Heart right ventricle (tissue), 16 donors: ENCODE measurements at places on chromosomes 16 and 17. TPM values are rescaled to one million over a fixed set of nuclear protein-coding genes. Genes with fewer than 3 reads are reported as not detected.

- peak; percentile 32 for DNase-seq
These were observed 73.3 kb downstream of the XYLT1 start for GRCh38 chr16:17397499-17397891.

DNA sequence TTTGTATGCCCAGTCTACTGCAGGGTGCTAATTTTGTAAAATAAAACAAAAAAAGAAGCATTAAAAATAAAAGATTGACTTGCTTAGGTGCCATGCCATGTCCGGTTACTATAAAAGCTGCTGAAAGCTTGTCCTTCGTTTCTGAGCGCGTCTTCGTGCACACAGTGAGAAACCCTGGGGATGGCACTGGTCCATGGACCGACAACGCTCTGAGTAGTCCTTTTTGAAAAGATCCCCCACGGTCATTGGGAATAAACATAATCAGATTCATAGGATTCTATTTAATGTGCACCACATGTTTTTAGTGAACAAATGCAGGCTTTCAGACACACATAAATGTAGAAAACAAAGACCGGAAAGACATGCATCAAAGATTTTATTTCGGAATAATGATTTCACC, 146.3 kb downstream of the XYLT1 start:
- no peak for DNase-seq

- DNase-seq: no peak
These were observed 213.3 kb downstream of the MRTFB start for GRCh38 chr16:14284371-14284770.

Gene ZNF207
- 68.4 TPM for total RNA-seq

Gene CA5A
- not detected for total RNA-seq

GRCh38 chr16:4339909-4340308, 11.2 kb downstream of the PAM16 start:
- DNase-seq: peak; percentile 70

DNA sequence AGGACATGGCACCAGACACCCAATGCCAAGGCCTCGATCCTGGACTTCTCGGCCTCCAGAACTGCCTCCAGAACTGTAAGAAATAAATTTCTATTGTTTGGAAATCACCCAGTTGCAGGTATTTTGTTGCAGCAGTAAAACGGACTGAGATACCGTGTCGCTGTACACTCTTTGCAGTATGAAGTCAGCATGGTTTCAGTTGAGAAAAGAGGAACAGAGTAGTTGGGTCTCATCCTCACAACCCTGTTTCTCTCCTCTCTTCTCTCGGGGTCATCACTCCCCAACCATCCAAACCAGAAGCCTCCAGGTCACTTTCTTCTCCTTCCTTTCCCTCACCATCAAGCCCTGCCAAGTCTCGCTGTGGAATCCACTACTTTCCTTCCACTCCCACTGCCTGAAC, 77.8 kb downstream of the ADCY9 start:
- DNase-seq: no peak

DNA sequence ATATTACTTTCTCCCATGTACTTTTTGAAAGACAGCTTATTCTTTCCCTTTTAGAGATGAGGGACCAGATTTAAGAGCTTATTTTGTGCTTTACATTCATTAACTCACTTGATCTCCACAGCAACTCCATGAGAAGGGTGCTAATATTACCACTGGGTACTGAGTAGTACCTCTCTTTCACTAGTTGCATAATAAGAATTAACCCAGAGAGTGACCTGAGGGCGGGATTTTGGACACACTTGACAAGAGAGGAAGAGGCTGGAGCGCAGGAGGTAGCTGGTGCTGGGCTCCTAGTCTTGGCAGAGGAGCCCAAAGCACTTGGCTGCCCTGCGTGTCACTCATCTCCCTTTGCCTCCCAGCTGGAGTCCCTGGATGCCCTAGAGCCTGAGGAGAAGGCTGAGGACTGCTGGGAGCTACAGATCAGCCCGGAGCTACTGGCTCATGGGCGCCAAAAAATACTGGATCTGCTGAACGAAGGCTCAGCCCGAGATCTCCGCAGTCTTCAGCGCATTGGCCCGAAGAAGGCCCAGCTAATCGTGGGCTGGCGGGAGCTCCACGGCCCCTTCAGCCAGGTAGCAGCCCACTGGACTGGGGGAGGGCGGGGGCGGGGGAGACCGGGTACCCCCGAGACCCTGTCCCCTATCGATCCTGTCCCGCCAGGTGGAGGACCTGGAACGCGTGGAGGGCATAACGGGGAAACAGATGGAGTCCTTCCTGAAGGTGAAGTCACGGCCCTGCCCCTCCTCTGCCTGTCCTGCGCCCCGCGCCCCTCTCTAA, 1.7 kb upstream of the MAZ start:
- peak; percentile 64 for DNase-seq

DNA sequence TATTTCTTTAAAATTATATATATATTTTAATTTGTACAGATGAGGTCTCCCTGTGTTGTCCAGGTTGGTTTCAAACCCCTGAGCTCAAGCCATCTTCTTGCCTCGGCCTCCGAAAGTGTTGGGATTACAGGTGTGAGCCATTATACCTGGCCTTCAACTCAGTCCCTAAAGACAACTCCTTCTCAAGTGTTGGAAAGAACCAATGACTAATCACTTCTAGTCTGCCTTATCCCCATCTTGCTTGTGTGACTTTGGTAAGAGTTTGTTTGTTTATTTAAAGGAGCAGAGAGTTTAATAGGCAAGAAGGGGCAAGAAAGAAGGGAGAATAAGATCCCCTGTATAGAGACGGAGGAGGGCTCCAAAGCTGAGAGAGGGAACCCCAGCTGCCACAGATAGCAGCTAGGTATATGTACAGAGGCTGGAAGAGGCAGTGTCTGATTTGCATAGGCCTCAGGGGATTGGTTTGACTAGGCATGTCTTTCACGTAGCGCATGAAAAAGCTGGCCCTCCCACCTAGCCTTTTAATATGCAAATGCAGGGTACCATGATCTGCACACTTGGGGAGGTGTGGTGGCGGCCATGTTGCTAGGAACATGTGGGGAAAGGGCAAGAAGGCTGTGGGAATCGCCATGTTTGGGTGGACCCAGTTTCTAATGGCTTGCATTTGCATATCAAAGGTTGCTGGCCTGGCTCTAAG, 21.5 kb downstream of the ABCC1 start:
- no peak for DNase-seq

DNA sequence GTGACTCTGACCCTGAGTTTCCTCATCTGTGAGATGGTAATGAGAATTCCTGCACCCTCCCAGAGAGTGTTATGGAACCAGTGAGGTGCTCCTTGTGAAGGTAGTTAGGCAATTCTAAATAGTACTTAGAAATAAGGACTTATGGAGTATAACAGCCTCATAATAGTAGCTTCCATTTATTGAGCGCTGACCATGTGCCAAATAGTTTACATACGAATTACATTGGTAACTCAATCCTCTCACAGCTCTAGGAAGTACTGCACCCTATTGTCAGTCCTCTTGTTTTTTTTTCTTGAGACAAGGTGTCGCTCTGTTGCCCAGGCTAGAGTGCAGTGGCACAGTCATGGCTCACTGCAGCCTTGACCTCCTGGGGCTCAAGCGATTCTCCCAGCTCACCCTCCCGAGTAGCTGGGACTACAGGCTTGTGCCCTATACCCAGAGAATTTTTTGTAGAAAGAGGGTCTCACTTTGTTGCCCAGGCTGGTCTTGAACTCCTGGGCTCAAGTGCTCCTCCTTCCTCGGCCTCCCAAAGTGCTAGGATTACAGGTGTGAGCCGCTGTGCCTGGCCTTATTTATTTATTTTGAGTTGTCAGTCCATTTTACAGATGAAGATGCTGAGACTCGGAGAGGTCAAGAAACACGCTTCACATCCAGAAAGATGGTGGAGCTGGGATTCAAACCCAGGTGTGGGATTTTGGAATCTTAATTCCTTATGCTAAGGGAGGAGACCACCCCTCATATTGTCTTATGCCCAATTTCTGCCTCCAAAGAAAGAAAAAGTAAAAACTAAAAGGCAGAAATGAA, 2.9 kb downstream of the TNS4 start:
- DNase-seq: no peak

DNA sequence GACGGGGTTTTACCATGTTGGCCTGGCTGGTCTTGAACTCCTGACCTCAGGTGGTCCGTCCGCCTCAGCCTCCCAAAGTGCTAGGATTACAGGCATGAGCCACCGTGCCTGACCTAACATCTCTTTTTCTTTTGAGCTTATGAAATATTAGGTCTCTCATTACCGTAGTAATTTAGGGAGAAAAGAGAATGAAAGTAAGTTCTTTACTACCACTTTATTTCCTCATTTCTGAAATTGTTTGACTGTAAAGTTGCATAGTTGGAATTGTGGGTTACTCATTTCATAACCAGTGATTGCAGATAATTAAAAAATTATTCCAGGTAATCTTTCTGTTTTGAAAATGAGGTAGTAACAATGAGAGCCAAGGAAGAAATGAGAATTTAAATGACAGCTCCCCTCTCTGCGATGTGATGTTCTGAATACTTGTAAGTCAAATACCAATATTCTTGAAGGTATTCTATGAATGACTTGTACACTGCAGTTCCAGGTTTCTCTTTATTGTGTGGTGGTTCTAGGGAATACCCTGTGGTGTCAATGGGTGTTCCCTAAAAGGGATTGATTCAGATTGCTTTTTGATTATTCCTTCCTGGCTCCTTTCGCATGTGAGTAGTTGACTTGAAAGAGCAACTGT, 28.3 kb downstream of the MAP2K4 start:
- no peak for DNase-seq

Gene AGRP
- not detected for total RNA-seq

Gene EVPL
- total RNA-seq: not detected
